ENCODE measurements at places on chromosomes 2 and 18.
A peak's percentile ranks its signal among the peaks of the same experiment; 100 is the strongest.

DNA sequence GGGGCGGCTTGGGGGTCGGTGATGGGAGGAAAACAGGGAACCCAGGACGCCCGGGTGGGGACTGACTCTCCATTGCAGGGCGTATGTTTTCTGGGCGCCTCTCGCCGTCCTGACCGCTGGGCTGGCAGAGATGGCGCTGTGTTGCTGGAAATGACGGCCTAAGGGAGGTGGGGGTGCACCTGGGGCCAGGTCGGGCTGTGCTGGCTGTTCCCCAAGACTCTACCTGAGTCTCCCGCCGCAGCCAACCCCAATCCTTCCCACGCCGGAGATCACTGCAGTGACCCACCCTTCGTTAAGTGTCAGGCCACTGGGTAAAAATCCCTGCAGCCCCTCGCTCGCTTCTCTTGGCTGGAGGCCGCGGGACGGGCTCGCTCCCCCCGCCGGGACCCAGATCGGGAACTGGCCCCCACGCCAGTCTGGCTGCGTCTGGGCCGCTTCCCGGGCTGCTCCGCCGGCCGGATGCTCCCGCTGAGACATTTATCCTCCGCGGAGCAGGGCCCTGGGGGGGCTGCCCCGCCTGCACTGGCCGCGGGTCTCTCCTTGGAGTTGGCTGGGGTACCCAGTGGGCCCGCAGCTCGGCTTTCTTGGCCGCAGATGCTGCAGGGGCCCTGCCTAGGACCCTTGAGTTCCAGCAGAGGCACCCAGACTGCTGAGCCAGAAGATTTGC, 7.8 kb upstream of the ARMC9 start:
- DNase-seq: peak; percentile 68

DNA sequence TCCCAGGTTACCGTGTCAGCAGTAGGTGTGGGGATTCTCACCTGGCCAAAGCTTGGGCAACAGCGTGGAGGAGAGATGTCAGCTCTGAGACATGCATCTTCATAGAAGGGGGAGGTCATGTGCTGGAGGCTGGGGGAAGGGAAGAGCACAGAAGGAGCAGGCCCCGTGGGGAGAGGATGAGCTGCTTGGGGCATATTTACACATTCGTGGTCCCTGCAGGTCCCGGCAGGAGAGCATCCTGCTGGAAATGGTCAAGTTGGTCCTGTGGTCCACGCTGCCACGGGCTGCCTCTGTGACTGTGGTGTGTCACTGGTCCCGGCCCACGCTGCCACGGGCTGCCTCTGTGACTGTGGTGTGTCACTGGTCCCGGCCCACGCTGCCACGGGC, 195.1 kb upstream of the TWIST2 start:
- no peak for DNase-seq

DNA sequence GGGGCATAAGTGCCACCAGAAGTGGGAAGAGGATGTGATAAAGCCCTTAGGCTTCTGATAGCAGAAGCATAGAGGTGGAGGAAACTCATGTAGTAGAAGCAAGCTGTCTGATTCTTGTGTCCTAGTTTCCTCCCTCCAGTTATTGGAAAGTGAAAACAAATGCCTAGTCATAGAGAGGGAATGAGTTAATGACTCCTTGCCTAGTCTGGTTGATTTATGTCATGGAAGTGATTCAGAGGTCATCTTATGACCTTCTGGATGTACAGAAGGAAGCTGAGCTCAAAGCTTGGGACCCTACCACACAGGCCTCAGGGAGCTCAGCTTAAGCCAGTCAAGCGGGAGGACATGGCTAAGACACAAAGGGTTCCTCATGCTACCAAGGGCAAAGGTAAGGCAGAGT, 232.2 kb downstream of the THSD7B start:
- no peak for DNase-seq

GRCh38 chr18:49728542-49728941, 84.8 kb downstream of the ACAA2 start:
- DNase-seq: no peak

- DNase-seq: no peak
Measured at GRCh38 chr2:154452471-154452870, 246.0 kb upstream of the KCNJ3 start.

- no peak for DNase-seq
Measured at GRCh38 chr2:176004934-176005333, 2.9 kb upstream of the LNPK start.

GRCh38 chr2:121480826-121481225, 49.9 kb upstream of the RNU4ATAC start:
- peak; percentile 62 for DNase-seq

DNA sequence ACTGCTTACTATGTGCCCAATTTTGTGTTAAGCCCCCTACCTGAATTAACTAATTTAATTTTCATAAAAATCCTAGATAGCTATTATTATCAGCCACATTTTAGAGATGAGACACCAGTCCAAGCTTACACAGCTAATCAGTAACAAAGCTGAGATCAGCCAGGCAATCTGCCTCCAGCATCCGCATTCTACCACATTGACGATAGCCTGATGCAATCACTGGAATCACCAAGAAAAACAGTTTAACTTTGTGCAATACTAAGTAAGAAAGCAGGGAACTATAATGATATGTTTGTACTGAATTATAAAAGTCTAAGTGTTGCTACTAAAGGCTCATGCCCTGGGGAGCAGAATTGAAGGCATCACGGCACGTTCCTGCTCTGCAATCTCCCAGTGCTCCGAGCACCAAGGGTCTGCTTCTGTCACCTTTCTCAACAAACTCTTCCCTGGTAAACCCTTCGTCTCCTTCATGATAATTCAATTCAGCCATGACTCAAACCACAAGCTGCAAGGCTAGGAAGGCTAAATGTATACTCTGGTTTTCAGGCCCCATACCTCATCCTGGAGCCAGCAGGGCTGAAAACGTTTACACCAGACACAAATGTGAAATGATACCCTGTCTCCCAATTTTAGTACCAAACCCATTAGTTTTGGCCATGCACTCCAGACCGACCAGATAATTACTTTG, 19.4 kb downstream of the KANSL3 start:
- no peak for DNase-seq

GRCh38 chr2:196170606-196171247, 651 bp downstream of the STK17B start:
- DNase-seq: no peak

GRCh38 chr2:48144777-48145176, 238.5 kb upstream of the FBXO11 start:
- DNase-seq: no peak

GRCh38 chr2:36871068-36871707, 95.1 kb downstream of the STRN start:
- no peak for DNase-seq

DNA sequence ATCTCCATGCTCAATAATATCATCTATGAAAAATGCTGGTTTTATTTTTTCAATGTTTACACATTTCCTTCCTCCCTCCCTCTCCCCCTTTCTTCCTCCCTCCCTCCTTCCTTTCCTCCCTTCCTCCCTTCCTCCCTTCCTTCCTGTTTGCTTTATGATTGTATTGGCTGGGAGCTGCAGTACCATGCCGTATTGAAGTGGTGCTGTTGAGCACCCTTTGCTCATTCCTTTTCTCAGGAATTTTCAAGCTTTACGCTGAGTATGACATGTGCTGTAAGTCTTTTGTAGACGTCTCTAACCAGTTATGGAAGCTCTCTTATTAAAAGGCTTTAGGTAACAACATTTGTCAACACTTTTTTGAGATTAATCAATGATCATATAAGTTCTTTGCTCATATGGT, 100.4 kb downstream of the SNTG2 start:
- DNase-seq: no peak

DNA sequence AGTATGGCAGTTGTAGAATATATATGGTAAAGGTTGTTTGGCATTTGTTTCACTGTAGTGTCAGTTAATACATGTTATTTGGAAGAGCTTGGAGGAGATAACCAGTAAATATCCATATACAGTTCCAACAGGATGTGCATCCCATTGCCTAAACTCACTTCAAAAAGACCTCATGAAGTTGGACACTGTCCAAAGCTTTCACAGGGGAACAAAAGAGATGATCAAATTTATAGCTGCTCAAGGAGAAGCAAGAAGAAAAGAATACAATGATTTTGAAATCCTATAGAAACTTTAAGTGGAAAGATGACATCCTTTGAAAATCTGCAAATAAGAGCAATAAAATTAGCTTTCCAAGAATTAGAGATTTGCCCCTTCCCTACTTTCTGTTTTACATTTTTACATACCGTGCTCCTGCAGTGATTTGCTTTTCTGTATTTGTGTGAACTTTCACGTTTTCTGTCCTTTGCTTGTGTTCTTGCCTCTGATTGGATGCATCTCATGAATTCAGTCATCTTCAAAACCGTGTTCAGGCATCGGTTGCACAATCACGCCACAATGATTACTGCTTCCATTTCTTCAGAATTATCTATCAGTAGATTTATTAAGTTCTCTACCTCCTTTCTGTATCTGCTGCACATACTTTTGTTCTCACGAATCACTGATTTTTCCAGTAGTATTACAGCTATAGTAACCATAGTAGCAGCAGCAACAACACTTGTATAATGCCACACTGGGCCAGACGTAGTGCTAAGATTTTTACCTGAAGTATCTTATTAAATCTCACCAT, 83.8 kb downstream of the PARD3B start:
- no peak for DNase-seq

- DNase-seq: no peak
Measured at GRCh38 chr2:138433995-138434951, 67.3 kb upstream of the SPOPL start.

DNA sequence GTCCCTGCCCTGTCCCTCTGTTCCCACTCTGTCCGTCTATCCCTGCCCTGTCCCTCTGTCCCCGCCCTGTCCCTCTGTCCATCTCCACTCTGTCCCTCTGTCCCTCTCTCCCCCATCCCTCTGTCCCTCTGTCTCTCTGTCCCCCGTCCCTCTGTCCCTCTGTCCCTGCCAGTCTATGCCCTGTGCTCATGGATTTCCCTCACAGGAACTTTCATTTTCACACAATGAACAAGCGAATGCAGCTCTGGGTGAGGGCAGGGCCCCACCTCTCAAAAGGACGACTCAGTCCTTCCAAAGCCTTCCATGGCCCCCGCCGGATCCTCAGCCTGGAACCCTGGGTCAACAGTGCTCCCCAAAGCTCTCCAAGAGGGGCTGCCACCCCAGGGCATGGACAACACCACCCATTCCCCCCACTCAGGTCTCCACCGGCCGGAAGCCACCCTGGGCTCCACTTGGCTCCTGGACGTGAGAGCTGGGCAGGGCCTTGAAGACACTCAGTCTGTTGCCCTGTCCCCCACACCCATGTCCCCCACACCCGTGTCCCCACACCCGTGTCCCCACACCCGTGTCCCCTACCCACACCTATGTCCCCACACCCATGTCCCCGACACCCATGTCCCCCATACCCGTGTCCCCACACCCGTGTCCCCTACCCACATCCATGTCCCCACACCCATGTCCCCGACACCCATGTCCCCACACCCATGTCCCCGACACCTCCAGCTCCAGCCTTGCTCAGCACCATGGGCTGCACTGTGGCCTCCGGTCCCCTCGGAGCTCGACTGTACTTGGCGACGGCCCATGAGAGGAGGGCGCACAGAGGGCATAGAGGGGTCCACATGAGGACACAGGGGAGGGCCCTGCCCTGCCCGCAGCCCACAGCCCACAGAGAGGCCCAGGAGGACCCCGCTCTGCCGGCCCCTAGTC, 156.0 kb downstream of the PXDN start:
- peak; percentile 14 for DNase-seq

- no peak for DNase-seq
Measured at GRCh38 chr2:236545248-236545658, 24.4 kb upstream of the ACKR3 start.

- DNase-seq: no peak
Measured at GRCh38 chr2:88188748-88189147, 18.6 kb downstream of the THNSL2 start.

Data from right hindlimb (tissue), 1 donor.